ENCODE measurements at places on chromosomes 4 and X. TPM values are rescaled to one million over a fixed set of nuclear protein-coding genes. Genes with fewer than 3 reads are reported as not detected.

The PHOX2B gene
- total RNA-seq, result not detected

The PITX2 gene
- total RNA-seq, result not detected

The CLDN22 gene
- total RNA-seq, result not detected

The STARD8 gene
- 18.8 TPM for total RNA-seq

The CSN2 gene
- total RNA-seq, result not detected

DNA sequence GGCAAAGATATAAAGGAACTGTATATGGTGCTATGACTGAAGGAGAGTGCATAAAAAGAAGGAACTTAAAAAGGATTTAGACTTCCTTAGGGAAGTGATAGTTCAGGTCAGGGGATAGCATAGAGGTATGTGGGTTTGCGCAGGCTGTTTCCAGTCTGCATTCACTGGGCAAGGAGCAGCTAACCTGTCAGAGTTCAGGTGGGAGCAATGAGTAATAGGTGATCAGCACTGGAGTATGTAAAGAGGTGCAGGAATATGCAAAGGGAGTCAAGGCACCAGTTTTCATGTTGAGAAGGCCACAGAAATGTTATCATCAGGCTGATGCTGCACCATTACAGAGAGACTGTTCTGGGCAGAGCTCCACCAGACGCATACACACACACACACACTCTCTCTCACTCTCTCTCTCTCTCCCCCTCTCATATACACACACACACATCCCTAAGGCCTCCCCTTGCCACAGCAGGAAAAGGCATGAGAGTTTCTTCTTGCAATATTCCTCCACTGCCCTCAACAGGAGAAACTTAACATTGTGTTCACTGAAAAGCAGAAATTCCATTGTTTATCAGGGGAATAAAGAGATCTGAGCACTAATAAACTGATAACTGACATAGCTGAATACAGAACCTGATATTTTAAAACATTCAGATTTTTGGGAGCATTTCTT is 256.4 kb upstream of the GRID2 start:
- no peak for DNase-seq

GRCh38 chrX:46554942-46555341 is 9.7 kb upstream of the ZNF674 start:
- DNase-seq, result no peak

DNA sequence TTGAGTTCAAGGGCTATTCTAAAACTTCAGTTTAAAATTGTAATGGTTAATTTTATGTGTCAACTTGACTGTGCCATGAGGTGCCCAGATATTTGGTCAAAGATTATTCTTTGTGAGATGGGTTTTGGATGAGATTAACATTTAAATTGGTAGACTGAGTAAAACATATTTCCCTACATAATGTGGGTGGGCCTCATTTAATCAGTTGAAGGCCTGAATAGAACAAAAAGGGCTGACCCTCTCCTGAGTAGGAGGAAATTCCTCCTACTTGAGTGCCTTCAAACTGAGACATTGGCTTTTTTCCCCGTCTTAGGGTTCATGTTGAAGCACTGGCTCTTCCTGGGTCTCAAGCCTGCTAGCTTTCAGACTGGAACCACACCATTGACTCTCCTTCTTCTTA is 89.6 kb upstream of the FAM9A start:
- no peak for DNase-seq

DNA sequence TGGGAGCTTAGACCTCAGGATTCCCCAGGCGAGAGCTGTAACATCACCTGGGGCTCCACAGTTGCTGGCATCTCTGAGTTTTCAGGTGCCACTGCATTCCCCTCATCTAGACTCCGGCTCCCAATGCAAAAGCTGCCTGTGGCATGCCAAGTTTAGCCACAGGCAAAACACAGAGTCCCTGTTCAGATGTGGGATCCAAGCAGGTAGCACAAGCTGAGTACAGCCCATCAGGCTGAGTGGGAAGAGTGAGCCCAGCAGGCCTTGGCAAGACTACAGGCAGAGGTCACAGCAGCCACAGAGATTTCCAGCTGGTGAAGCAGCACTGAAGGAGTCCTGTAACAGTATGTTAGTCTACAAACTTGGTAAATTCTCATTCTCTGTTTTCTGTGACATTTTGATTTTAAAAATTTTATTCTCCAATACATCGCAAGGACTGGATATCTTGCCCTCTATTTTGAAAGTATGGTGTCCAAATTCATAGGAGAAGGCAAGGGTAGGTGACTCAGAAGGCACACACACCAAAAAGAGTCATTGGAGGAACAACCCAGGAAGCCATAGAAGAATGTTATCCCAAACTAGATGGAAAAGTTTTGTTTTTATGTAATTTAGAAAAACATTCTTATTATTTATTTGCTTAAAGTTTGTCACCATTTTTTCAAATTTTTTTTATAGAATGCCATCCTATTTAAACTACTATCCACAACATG is 13.6 kb upstream of the CXCL2 start:
- DNase-seq, result no peak

Measured in left lung (tissue), 14 donors.